Stimulated activated CD8-positive, alpha-beta memory T cell treated with anti-CD3 and anti-CD28 coated beads, Interleukin-2, amount 100 ng/mL, for 1 hour (primary cell): ENCODE measurements at places on chromosomes 5 and 9.

- no peak for DNase-seq
These were observed 14.3 kb upstream of the FREM1 start for GRCh38 chr9:14924230-14925219.

GRCh38 chr9:23825700-23826099 lies 340 bp downstream of the ELAVL2 start:
- DNase-seq, result no peak

- peak; percentile 68 for DNase-seq
These were observed at the start of gene CCNG1 for GRCh38 chr5:163437309-163438182. CCNG1 (plus strand) TSS chr5:163437595; CDS start chr5:163439257, 1,662 bp downstream.

GRCh38 chr5:123743990-123744583 lies 232.1 kb downstream of the CSNK1G3 start:
- DNase-seq, result no peak

DNA sequence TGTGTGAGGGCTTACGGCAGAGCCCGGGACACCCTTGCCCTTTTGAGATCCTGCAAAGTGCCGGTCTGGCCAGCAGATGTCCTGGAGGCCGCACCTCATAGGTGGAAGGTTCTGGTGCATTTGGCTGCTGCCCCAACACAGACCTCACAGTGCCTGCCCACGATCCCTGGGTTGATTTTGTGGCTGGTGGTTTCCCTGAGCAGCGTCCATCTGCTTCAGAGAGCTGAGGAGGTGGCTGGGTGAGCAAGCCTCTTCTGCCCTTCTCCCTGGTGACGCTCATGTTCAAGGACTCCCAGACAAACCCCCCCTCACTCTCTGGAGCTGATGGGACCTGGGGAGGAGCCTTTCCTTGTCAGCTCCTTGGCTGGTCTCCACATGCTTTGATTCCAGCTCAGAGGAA lies 18.9 kb downstream of the BNIP1 start:
- no peak for DNase-seq

DNA sequence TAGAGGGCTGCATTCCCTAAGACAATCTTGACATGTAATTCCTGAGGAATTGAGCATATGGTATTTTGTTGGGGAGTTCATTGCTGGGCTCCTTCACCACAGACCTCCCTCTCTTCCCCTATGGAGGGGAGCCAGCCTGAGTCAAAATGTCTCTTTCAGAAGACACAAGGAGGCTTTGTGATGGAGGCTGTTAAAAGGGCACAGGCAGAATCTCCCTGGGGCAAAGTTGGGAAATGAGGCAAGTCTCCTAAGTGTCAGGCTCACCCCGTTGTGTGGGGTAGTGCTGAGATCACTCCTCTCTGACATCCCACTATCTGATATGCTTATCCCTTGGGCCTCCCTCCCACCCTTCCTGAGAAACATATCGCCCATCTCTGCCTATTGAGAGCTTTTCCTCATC lies 30.6 kb downstream of the GFRA3 start:
- no peak for DNase-seq

DNA sequence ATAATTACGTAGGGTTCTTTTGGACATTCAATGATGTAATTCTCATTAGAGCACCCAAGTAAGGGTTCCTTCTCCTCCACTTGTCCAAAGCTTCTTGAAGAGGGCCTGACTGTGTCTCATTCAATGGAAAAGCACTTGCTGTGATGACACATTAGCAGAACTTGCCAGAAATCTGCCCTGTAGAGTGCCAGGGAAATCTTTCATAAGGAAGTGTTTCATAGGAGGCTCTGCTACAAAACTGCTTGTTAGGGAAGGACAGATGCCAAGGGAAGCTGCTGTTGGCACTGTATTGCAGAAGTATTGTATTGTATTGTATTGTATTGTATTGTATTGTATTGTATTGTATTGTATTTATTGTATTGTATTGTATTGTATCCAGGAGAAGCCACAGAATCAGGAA lies 45.5 kb upstream of the MPDZ start:
- no peak for DNase-seq

- DNase-seq, result no peak
These were observed 25.3 kb upstream of the MSX2 start for GRCh38 chr5:174699131-174699530.

DNA sequence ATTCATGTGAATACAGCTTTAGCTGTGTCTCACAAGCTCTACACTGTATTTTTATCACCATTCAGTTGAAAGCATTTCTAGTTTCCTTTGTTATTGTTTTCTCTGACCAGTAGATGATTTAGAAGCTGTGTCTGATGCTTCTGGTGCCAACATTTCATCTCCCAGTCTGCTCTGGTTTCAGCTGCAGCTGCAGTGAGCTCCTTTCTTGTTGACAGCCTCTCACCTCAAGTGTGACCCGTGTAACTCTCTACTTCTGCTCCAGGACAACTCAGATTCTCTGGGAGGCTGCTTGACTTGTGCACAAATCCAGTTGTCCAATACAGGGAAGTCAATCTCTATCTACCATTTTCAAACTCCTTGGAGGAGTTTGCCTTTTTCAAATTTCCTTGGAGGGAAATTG lies 504.8 kb downstream of the DIRAS2 start:
- no peak for DNase-seq

DNA sequence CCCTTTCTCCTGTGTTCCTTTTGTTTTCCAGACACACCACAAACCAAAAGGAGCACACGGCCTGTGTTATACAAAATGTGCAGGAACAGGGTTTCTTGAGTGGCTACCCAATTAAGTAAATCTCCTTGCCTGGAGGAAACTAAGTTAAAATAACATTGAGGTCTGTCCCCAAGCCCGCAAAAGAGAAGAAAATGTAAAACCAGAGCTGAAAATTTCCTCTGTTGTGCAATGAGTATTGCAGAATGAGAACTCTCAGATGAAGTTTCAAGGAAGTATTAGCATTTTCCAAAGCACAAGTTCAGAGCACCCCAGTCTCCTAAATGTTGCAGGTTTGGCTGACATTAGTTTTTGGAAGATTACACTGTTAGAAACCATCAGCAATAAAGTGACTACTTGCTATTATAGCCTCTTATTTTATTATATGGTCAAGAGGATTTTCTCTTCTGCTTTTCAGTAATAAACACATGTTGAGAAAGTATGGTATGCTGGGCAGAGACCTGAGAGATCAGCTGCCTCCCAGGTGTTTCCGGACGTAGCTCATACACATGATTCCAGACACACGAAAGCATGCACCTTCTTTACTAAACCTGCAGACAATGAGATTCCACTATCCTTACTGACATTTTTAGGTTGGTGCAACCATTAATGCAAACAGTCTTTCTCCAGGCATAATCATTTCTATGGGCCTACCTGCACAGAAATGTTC lies 161.3 kb downstream of the SNCAIP start:
- no peak for DNase-seq

DNA sequence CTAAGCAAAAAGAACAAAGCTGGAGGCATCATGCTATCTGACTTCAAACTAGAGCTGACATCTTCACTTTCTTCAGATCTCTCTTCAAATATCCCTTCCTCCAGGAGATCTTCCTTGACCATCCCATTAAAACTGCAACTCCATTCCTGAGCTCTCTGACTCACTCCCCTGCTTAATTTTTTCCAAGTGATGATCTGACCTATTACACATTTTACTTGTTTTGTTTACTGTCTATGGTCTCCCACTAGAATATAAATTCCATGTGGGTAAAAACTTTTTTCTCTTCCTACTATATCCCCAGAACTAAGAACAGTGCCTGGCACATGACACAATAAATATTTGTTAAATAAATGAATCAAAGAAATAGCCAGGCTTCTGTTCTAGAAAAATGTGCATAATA lies 87.5 kb downstream of the SLIT3 start:
- DNase-seq, result no peak

GRCh38 chr5:165805756-165806155 lies 2300.3 kb downstream of the MAT2B start:
- no peak for DNase-seq
